ENCODE measurements at places on chromosomes 11 and 22. TPM values are rescaled to one million over a fixed set of nuclear protein-coding genes. Genes with fewer than 3 reads are reported as not detected.

DNA sequence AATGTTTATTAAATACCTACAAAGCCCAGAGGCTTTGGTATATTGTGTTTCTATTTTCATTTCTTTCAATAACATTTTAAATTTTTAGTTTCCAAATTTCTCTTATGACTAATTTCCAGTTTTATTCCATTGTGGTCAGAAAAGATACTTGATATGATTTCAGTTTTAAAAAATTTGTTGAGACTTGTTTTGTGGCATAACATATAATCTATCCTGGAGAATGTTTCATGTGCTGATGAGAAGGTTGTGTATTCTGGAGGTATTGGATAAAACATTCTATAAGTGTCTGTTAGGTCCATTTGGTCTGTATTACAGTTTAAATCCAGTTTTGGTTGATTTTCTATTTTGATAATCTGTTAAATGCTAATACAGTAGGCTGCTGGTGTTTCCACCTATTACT lies 9.8 kb upstream of the RAG1 start:
- no peak for DNase-seq

GRCh38 chr11:17683377-17684161 lies 35.8 kb upstream of the MYOD1 start:
- peak; percentile 72 for DNase-seq

- DNase-seq: no peak
These were observed 28.1 kb upstream of the RTL6 start for GRCh38 chr22:44525941-44526778.

DNA sequence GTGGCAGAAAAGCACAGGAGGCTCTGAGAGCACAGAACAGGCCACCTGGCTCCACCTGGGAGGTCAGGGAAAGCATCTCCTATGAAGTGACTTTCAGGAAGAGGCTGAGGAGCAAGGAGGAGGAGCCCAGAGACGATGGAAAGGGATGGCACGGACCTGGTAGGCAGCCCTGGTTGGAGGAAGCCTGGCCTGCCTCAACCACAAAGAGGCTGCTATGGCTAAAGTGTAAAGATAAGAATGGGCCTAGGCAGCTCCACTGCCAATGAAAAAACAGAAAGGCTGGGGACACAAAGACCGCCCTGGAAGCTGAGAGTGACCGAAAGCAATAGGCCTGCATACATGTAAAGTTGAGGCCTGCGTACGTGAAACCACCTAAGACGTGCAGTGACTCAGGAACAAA lies 31.2 kb upstream of the ETS1 start:
- no peak for DNase-seq

Gene ACAD8
- total RNA-seq: 21.2 TPM

Gene RAB3IL1
- 3.6 TPM for total RNA-seq

Gene PIK3C2A
- total RNA-seq: 148 TPM

Gene OR8G5
- total RNA-seq: not detected
